ENCODE measurements at places on chromosomes 3 and 15.
A peak's percentile ranks its signal among the peaks of the same experiment; 100 is the strongest.

DNA sequence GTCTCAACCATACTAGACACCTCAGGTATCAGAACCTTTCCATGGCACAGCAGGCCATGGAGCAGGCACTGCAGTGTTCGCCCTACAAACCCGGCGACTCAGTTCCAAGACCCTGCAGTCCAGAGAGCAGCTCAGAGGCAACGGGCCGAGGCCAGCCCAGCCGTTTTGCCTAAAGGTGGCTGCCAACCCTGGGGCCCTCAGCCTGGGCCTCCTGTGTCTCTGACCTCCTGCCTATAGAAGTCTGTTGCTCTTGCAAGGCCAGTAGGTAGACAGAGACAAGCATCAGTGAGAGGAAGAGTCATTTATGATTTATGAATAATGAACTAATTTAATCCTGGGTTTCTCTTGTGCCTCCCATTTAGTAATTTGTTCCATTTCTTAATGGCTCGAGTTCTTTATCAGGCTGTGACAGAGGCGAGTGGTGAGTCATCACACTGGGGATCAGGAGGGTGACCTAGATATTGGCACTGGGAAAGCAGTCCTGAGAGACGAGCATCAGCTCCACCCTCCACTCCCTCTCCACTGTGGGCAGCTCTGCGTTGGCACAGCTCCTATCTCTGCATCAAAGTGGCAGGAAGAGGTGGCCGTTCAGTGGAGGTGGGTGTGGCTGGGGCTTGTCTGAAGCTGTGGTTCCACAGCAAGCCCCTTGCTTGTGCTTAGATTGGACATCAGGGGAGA lies 79.8 kb downstream of the ABHD5 start:
- no peak for DNase-seq

- DNase-seq = peak; percentile 55
Measured at GRCh38 chr15:60399246-60399915, 1.6 kb upstream of the ANXA2 start.

DNA sequence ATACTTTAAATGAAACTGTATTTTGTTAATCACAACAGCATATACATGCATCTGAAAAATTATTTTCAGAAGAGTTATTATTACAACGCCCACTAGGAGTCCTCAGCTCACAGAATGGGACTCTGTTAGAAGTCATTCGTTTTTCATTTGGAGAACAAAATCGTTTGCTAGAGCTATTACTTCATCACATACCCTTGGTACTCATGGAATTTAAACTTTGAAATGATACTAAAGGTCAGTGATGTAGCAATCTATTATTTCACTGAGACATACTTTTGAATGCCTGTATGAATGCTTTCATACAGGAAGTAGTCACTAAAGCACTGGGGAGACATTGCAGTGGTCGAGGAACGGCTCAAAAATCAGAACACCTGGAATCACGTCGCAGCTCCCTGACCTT lies 198.1 kb downstream of the MBNL1 start:
- no peak for DNase-seq

DNA sequence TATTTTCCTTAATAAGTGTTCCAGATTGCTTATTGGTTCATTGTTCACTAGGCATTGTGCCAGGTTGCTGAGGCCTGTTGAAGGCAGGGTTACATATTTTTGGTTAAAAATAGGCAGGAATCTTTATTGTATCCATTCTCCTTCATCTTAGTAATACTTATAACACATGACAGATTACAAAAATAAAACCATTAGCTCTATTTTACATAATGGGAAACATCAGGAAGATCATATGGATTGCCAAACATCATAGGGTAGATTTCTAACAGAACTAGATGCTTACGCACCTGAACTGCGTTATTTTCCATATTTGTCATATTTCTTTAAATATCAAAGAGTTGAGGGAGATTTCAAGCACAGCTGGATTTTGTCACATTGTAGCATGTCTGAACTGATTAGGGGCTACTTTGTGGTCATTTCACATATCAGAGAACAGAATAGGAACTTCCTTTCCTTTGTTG lies 462.9 kb upstream of the SGO1 start:
- DNase-seq = no peak

GRCh38 chr3:40240921-40241320 lies 68.6 kb upstream of the EIF1B start:
- DNase-seq = no peak
